ENCODE measurements at places on chromosomes 2 and 18. TPM values are rescaled to one million over a fixed set of nuclear protein-coding genes. Genes with fewer than 3 reads are reported as not detected.
A peak's percentile ranks its signal among the peaks of the same experiment; 100 is the strongest.

The PID1 gene
- total RNA-seq = not detected

GRCh38 chr2:98457045-98457696, 12.5 kb downstream of the INPP4A start:
- DNase-seq = no peak

GRCh38 chr18:27845897-27846296, 331.0 kb downstream of the CDH2 start:
- no peak for DNase-seq

The RNASEH1 gene
- 23.4 TPM for total RNA-seq

DNA sequence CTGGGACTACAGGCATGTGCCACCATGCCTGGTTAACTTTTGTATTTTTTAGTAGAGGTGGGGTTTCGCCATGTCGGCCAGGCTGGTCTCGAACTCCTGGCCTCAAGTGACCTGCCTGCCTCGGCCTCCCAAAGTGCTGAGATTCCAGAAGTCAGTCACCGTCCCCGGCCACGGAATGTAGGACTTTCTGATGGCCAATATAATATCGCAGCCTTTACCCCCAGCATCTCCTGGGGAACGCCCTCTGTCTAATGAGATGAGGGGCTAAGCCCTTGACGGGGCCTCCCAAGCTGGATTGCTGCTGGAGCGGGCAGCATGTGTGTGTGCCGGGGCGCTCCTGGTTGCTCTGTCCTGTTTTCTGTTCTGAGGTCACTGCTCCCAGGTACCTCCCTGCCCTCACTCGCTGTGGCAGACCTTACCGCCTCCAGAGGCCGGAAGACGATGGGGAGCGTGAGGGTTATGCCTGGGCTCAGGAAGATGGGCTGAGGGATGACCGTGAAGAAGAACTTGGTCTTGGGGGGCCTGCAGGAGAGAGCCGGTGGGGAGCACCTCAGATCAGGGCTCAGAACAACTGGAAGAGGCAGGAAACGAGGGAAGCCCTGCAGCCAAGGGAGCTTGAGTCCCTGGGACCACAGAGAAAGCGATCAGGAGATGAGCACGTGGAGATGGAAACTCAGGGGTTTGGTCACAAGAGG, 9.1 kb downstream of the CFAP65 start:
- no peak for DNase-seq

DNA sequence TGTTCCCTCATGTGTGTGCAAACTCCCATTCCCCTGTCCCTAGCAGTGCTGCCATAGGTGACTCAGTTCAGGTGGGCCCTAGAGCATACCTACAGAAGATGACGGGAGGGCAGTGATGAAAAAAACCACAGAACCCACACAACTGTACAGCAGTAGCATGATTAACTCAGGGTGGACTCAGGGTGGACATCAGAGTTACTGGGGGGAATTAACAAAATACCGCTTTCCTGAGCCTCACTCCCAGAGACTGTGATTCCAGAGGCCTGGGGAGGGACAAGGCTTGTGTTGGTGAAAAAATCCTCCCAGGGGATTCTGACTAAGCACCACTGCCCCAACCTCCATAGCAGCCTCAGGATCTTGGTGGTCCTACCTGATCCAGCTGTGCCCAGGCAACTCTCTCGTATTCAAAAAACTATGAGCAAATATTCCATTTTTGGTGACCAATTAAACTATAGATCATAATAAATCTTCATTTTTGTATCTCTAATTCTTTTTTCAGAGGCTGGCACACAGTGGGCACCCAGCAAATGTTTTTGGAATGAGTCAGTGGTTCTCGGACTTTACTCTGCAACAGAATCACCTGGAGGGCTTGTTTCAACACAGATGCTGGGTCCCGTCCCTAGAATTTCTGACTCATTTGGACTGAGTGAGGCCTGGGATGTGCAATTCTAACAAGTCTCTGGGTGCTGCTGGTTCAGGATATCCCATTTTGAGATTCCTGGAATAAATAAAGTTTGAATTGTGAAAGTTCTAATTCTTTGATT, 84.1 kb upstream of the NABP1 start:
- DNase-seq = no peak

The ATP6V1B1 gene
- not detected for total RNA-seq

GRCh38 chr18:57683470-57683869, 61.8 kb upstream of the NARS1 start:
- DNase-seq = no peak

The KCNF1 gene
- total RNA-seq = not detected

DNA sequence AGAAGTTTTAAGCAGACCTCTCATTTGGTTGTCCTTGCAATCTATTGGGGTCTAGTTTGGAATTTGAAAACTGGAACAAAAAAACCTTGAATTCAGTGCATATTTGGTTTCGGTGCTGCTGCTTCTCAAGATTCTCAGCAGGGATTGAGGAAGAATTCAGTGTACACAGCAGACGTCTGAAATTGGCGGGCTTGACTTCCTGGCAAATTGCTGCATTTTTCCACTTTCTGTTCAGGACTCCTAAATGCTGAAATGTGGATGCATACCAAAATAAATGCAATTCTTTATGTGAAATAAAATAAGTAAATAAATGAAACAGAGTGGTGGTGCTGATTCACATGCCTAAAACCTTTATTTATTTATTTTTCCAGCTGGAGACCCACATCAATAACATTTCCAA, 332.4 kb upstream of the KYNU start:
- DNase-seq = no peak

The PSMA8 gene
- 1.3 TPM for total RNA-seq

The MEP1B gene
- total RNA-seq = not detected

GRCh38 chr2:51401546-51401945, 369.6 kb upstream of the NRXN1 start:
- DNase-seq = no peak

DNA sequence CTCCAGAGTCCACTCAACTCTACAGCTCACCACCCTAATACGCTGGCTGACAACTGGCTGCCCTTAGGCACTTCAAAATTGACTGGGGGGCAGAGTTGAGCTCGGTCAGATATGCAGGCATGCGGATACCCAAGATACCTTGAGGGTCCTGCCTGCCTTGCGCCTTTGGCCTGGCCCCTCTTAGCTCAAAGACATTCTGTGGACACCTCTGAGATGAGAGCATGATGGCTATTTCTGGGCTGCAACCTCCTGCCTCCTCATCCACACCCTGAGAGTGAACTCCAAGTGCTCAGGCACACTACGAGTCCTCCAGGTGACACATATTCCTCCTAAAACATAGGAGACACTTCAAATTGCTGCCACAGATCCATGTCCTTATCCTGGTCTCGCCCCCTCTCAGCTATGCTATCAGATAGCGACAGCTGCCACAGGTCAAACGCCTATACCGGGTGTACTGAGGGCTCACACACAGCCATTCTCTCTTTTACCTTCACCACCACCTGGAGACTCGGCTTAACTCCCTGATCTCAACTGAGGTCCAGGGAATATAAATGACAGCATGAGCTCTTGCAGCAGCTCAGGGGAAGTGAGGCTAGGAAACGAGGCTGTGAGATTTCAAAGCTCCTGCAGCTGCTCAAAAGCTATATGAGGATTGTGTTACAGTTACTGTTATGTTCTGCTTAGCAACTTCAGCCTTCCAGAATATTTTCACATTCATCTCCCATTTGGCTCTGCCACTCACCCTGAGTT, 60.5 kb upstream of the TEX51 start:
- no peak for DNase-seq

GRCh38 chr2:166625670-166626069, 131.6 kb upstream of the SCN7A start:
- DNase-seq = no peak

The CAPN14 gene
- 0.59 TPM for total RNA-seq

DNA sequence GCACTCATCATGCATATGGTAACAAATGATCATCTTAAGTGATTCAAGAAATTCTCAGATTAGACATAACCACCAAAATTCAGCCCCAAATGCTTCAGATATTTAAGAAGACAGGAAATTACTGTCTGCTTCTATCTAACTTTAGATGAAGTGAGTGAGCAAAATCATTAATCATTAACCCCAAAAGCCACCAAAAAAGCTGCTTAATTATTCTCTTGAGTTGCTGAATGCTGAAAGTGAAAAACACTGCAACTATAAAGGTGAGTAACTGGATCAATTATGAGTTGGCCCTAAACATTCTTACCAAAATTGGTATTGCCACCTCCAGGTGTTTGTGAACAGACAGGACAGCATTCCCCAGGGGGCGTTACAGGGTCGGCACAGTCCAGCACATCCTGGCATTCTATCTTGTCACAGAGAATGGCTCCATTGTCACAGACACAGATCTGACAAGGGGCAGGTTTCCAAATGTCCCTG, 69.6 kb downstream of the COL5A2 start:
- no peak for DNase-seq

The MAPK4 gene
- not detected for total RNA-seq

DNA sequence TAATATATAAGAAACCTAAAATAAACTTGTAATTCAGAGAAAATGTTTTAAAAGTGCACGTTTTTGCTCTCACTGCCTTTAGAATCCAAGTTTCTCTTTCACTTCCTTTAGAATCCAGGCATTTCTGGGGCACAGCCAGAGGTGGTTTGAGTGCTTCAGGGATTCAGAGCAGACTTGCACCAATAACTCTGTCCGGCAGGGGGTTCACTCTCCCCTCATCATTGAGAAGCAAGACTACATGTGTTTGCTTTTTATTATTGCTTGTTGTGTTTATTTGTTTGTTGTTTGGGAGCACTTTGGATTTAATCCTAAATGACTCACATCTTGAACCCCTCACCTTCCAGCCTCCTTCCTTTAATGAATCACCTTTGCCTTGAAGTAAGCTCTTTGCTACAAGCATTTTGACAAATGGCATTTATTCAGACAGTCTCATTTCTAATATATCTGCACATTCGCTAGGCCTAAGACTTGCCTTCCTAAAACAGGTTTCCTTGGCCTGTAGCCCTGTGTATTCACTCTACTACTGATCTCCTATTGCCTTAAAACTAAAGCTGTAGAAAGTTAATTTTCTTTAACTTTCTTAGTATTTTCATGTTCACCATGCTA, 233.5 kb upstream of the ATP5MC3 start:
- DNase-seq = peak; percentile 26

The CYRIA gene
- 0.70 TPM for total RNA-seq

The NRBP1 gene
- 60.5 TPM for total RNA-seq

DNA sequence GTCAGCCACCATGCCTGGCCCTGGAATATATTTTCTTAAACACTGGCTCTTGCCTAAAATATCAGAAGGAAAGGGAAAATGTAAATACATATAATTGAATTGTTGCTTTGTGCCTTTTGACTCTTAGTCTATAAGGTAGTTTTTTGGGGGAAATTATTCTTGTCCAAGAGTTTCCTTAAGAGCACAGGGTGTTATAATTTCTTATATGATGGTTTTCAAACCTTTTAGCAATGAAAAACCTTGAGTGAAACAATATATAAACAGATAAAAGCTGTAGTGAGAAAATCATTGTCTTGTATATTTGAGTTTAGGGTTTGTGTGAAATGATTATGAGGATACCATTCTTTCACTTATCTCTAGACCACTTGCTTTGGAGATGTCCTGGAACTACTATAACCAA, 40.2 kb downstream of the DDX1 start:
- no peak for DNase-seq

- no peak for DNase-seq
These were observed 5.9 kb upstream of the NCOA1 start for GRCh38 chr2:24485197-24485596.

The PTRHD1 gene
- total RNA-seq = 23.2 TPM

The DSC1 gene
- 0.23 TPM for total RNA-seq

GRCh38 chr18:54774981-54775665, 53.2 kb upstream of the RAB27B start:
- no peak for DNase-seq

The ZNF514 gene
- 14.0 TPM for total RNA-seq

DNA sequence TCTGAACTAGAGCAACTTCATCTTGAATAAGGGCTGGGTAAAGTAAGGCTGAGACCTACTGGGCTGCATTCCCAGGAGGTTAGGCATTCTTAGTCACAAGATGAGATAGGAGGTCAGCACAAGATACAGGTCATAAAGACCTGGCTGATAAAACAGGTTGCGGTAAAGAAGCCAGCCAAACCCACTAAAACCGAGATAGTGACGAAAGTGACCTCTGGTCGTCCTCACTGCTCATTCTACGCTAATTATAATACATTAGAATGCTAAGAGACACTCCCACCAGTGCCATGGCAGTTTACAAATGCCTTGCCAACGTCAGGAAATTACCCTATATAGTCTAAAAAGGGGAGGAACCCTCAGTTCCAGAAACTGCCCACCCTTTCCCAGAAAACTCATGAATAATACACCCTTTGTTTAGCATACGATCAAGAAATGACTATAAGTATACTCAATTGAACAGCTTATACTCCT, 109.1 kb downstream of the FIGN start:
- no peak for DNase-seq

DNA sequence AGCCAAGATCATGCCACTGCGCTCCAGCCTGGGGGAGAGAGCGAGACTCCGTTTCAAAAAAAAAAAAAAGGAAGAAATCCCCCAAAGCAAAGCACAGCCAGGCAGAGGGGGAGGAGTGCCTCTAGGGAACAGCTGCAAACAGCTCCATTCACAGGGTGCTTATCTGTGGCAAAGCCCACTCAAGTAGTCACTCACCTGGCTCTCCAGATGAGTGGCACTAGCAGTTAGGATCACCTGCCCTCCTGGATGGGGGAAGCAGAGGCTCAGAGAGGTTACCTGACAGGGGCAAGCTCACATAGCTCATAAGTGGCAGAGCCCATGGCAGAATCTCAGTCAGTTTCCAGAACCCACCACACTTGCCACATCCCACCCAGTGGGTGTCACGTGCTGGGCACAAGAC, 30.3 kb downstream of the TFCP2L1 start:
- DNase-seq = no peak

DNA sequence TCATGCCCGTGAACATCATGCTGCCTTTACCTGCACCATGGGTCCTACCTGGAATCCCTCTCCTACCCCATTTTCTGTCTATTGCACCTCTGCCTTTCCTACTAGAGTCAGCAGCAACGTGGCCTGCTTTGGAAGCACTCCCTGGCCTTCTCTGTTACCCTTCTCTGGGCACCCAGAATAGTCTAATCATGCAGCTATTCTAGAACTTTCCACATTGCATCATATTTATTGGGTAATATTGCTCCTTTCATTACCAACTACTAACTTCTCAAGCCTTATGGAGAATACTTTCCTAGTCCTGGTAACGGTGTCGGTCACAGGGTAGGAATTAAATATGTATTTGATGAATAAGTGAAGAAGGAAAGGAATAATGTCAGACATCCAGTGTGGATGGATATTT, 33.3 kb upstream of the CREG2 start:
- DNase-seq = no peak

DNA sequence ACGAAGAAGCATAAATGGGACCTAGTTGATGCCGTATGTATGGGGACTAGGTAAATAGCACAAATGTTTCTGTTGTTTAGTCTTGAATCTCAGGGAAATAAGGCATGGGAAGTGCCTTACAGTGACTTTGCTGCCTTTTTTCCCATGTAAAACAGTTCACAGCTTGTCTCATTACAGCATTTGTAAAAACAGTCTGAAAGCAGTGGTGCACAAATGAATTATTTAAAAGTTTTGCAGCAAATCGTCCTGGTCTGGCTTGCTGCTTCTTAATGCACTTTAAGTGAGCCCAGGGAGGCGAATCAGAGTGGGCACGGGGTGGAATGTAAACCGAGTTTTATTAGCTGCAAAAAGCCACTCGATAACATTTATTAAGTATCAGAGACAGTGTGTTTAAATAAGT, 302.0 kb upstream of the ETAA1 start:
- DNase-seq = no peak

Data from activated CD8-positive, alpha-beta T cell treated with anti-CD3 and anti-CD28 coated beads for 36 hours (primary cell).